Stimulated activated naive CD4-positive, alpha-beta T cell treated with Interleukin-2 at 50 U/mL for 16 hours (primary cell): ENCODE measurements at places on chromosomes 5 and 9.

GRCh38 chr9:1042466-1042865, 7.7 kb upstream of the DMRT2 start:
- DNase-seq = no peak

- DNase-seq = peak; percentile 85
Observed at GRCh38 chr9:132669698-132670456, at the start of gene DDX31. Gene DDX31, minus strand, starts transcription at chr9:132669983. Its CDS starts 49 bp downstream, at chr9:132669934.

DNA sequence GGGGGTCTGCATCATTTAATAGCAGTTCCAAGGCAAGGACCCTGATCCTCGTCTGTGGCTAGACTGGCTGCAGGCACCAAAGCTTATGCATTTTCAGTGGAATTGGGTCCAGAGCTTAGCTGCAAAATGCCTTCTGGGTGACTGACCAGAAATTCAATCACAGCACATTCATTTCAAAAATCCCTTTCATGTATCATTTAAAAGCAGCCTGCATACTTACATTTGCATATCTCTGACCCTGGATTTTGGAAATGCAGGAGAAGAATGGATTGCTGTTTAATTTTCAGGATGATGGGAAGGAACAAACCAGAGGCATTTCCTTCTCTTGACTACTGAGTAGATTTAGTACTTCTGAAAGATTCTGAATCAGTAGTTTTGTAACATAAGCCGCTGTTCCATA, 122.8 kb downstream of the PPP2R2B start:
- no peak for DNase-seq

GRCh38 chr5:74094096-74094781, 468.2 kb downstream of the ARHGEF28 start:
- no peak for DNase-seq

DNA sequence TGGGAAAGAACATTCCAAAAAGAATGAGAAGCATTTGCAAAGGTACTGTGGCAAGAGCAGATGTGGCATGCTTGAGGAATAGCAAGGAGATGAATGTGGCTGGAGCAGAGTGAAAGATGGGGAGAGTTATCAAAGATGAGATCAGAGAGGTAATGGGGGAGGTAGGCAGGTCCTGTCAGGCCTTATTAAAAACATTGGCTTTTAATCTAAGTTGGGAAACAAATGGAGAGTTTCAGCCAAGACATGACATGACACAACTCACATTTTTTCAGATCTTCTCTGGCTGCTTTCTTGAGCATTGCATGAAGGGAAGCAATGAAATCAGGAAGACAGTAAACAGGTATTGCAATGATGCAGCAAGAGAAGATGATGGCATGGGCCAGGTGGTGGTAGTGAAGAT, 120.3 kb downstream of the MUSK start:
- DNase-seq = no peak

- no peak for DNase-seq
Observed at GRCh38 chr9:128042043-128042442, 25.1 kb downstream of the NAIF1 start.

- DNase-seq = no peak
Observed at GRCh38 chr5:98775246-98776065, 2.0 kb downstream of the RGMB start.

- no peak for DNase-seq
Observed at GRCh38 chr9:36974731-36975130, 59.3 kb downstream of the PAX5 start.

- DNase-seq = no peak
Observed at GRCh38 chr9:7665874-7666273, 133.7 kb downstream of the DMAC1 start.

DNA sequence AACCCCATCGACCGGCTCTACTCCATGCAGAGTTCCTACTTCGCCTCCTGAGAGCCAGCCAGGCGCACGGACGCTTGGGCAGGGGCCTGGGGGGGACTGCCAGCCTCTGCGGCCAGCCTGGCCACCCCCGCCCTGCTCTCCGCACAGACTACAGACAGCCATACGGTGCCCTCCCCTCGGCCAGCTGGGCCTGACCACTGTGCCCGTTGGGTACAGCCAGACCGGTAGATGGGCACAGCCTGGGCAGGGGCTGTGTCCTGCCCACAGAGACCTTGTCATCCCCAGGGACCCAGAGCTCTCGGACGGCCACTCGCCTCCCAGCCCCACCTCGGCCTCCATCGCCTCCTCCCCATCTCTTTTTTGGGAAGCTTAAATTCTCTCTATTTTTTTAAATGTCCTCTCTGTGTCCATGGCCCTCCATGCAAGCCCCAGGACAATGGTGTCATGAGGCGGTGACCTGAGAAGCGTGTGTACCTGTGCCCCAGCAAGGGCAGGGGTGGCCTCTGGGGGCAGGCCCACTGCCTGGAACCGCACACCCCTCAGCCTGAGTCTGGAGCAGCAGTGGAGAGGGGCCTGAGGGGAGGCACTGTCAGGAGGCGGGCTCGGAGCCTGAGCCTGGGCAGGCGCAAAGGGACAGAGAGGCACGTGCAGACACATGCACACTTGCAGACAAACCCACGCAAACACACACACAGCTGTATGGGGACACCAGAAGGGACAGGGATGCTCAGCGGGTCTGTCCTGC, 82.8 kb downstream of the LMX1B start:
- no peak for DNase-seq

DNA sequence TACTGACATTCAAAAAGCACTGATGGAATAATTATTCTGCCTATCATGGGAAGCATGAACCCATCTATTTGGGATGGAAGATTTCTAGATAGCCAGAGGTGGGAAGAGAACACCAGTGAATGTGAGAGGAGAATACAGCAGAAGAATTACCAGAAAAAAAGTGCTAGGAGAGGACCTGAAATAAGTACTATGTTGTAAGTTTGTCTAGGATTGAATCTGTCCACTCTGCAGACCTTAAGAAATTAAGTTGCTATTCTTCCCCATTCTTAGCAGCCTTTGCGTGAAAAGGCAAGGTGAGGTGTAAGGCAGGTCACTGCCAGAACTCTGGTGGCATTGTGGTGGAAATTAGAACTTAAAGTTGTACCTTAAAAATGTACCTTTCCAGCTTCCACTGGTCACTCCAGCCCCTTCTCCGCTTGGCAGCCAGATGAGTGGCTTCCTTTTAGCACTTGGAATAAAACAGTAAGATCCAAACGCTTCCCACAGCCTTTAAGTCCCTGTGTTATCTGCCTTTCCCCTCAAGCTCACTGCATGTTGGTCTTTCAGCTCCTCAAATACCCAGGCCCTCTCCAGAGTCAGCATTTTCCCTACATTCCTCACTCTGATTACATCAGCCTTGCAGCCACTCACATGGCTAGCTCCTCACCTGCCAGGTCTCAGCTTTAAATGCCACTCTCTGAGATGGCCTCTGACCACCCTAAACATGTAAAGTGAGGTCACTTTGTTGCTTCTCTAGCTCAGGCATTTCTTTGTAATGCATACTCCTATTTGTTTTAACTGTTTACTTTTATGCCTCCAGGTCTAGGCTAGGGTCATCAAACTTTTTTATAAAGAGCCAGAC, 253.0 kb downstream of the EPB41L4A start:
- DNase-seq = no peak

GRCh38 chr9:96612105-96612965, 7.3 kb downstream of the CDC14B start:
- no peak for DNase-seq

GRCh38 chr5:181058321-181058720, 18.3 kb downstream of the BTNL9 start:
- no peak for DNase-seq

- DNase-seq = no peak
Observed at GRCh38 chr9:78443946-78444345, 147.0 kb downstream of the PSAT1 start.

GRCh38 chr5:126460459-126460858, 37.2 kb downstream of the GRAMD2B start:
- no peak for DNase-seq

GRCh38 chr9:83403527-83404238, 134.5 kb downstream of the FRMD3 start:
- DNase-seq = no peak

DNA sequence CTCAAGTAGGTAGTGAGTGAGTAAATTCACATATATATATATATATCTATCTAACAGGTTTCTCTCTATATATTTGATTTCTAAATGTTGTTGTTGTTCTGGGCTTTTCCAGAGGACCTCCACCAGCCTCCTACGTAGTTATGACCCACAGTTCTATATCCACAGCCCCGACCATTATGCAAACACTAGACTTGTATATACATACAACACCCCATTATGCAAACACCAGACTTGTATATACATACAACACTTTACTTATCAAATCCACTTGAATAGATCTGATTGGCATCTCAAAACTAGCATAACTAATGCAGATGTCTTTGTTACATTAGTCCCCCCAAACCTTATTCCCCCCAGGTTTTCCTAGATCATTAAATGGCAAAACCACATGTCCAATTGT, 108.7 kb downstream of the JAKMIP2 start:
- no peak for DNase-seq

GRCh38 chr9:101677861-101678260, 60.6 kb downstream of the GRIN3A start:
- DNase-seq = no peak

DNA sequence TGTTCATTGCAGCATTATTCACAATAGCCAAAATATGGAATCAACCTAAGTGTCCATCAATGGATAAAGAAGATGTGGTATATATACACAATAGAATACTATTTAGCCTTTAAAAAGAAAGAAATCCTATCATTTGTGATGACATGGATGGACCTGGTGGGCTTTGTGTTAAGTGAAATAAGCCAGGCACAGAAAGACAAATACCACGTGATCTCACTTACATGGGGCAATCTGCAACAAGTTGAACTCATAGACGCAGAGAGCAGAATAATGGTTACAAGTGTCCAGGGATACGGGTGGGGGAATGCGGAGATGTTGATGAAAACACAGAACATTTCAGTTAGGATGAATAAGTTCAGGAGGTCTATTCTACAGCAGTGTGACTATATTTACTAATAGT, 66.4 kb upstream of the ALDH1B1 start:
- no peak for DNase-seq

DNA sequence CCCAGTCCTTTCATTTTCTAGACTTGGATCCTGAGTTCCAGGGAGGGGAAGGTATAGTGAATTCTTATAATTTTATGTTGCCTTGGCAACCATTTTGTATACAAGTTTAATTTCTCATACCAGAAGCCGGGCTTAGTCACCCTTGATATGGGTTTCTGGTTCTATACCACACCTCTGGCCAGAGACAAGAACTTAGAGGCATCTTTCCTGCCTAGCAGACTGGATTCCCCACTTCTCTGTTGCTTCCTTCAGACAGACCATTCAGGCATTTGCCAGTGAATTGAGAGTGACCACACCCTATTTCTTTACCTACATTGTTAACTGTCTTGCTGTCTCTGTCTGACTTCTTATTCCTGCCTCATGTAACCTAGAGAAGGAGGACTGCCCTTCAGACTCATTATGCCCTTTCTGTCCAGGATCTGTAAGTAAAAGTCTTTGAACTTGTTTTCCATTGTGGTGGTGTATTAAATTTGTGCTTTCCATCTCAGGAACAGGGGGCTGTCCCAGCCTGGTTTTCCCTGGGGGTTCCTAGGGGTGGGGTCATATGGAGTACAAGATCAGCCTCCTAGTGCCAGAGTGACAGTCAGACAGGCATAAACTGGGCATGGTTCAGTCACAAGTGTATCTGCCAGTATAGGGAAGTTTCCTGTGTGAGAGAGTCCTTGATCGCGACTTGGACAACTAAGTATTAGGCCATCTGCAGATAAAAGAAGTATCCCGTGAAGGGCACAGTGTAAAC, 27.4 kb downstream of the TNFSF8 start:
- DNase-seq = peak; percentile 43
